ENCODE measurements at places on chromosomes 5 and 9.

DNA sequence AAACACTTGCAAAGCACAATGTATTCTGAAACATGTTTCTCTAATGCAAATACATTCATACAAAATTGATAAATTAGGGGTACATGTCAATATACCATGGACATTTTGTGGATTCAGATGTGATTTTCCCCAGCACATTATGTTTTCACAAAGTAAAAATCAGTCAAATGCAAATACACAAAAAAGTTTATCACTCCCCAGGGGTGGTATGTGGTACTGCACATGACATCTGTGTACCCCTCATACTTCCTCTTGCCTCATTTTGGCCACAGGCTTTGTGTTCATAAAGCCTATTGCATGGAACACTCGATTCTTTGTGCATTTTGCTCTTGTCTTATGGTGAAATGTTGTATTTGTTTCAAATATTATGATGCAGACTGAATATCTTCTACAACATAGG lies 116.8 kb upstream of the PDE4D start:
- no peak for DNase-seq

DNA sequence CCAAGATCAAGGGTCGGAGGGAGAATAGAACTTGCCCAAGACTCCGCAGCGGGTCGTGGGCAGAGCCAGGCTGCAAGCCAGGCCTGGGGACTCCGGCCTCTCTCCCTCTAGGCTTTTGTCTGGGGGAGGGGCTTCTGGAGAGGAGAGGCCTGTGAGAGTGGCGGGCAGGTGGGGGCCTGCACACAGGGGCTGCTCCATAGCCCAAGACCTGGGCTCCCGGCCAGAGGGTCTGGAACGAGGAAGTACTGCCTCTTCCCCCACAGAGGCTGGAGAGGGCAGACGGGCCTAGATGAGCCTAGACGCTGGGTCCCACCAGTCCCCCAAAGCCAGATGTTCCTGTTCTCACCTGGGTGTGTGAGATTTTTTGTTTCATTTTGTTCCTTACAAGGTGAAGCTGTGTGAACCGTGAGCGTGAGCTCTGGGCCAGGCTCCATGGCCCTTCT lies 5.2 kb upstream of the ST6GALNAC6 start:
- DNase-seq: no peak

- no peak for DNase-seq
These were observed 29.0 kb upstream of the BOD1 start for GRCh38 chr5:173645437-173645807.

- DNase-seq: no peak
These were observed 9.7 kb upstream of the CLPTM1L start for GRCh38 chr5:1354576-1354975.

GRCh38 chr5:127886081-127886480 lies 182.9 kb downstream of the CCDC192 start:
- DNase-seq: no peak

GRCh38 chr5:11555171-11555570 lies 349.1 kb downstream of the CTNND2 start:
- DNase-seq: no peak

All from NCI-H1436 treated with DMSO at 0.1 percent for 48 hours (cell line).